ENCODE measurements at places on chromosomes 16 and 17.

- no peak for DNase-seq
Measured at GRCh38 chr17:34988644-34989043, 8.3 kb downstream of the LIG3 start.

- DNase-seq: no peak
Measured at GRCh38 chr17:16480995-16481394, 11.0 kb downstream of the LRRC75A start.

DNA sequence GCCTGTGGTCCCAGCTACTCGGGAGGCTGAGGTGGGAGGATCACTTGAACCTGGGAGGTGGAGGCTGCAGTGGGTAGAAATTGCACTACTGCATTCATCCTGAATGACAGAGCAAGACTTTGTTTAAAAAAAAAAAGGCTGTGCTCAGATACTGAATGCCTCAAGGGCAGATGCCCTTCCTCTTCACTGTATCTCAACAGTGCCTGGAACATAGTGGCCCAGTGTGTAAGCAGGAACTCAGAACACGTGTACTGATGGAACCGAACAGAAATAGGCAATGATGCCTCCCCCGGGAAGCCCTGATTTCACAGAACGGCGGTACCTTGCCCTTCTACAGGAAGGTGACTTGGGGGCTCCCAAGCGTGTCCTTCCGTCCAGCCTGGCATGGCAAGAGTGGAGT, 46.8 kb downstream of the PLXDC1 start:
- DNase-seq: no peak

DNA sequence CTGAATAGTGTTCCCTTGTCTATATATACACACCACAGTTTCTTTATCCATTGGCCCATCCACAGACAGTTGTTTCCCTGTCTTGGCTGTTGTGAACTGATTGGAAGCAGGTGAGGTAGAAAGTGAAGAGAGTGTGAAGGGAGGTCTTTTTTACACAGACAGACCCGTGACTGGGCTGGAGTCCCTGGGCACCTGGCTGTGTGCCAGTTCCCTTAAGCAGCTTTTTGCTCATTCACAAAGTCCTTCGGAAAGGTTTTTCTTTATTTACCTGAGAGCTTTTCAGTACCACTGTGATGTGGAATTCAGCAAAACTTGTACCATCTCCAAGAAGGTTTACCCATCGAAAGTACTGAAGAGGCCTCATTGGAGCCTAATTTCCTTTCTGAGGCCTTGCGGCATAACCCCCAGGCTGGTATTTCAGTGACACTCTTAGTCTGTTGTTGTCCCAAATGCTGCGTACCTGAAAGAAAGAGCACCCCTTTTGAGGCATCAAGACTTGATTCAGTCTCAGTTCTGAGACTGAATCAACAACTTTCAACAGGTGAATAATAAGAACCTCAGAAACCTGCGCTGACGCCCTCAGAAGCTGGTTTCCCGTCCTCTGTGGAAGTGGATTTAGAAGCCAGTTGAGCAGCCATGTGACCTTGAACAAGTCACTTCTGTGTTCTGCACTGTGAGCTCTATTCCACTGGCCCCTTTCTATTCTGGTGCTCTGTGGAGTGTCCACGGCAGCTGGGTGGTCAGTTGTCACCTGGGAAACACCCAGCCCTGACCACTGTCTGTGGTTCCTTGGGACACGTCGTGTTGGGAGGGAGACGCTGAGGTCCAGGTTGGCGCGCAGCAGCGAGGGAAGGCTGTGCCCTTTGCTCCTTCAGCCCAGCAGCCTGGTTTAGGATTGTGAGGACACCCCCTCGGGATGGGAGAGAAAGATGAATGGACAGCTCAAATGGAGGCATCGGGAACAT, 53.9 kb upstream of the CRISPLD2 start:
- no peak for DNase-seq

- DNase-seq: peak; percentile 1
Measured at GRCh38 chr16:20628213-20628612, 52.0 kb upstream of the ACSM2B start.

- no peak for DNase-seq
Measured at GRCh38 chr16:27952811-27953210, 110.7 kb downstream of the GSG1L start.

DNA sequence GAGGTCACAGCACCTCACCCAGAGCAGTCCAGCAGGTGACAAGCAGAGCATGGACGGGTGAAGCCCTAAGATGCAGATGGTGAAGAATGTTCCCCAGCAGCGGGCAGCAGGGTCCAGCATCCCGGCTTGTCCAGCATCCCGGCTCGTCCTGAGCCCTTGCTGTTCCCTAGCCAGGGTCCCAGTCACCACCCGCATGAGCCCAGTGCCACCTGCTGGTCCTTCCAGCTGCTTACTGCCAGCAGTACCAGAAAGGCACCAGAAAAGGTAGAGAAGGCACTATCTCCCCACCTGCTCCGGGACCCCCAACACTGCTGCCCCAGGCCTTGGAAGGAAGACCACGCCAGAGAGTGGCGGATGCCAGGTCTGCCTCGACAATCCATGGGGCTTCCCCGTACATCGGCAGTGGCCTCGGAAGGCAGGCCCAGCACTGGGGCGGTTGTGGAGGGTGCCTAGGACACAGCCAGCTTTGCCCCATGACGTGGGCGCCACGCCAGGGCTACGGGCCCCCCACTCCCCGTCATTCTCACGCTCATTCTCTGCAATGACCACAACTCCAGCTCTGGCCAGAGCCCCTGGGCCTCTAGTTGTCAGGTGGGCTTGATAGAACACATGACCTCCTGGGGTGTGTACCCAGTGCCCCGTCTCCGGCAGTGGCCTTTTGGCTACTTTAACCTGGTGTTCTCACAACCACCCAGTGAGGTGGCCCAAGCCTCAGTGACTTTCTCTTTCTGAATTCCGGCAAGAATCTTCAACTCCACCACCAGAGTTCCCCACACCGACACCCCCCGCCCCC, 1.4 kb downstream of the CENPX start:
- peak; percentile 63 for DNase-seq
